HAP-1 (cell line): ENCODE measurements at places on chromosomes 11 and 22.
A peak's percentile ranks its signal among the peaks of the same experiment; 100 is the strongest.

GRCh38 chr11:1342946-1343345 lies 33.5 kb upstream of the TOLLIP start:
- DNase-seq = no peak

GRCh38 chr11:68710409-68710808 lies 26.1 kb downstream of the GAL start:
- no peak for DNase-seq

GRCh38 chr22:49853981-49854831 lies 562 bp downstream of the ZBED4 start:
- DNase-seq = peak; percentile 56

- no peak for DNase-seq
Observed at GRCh38 chr11:69649576-69649900, 8.6 kb downstream of the CCND1 start.

DNA sequence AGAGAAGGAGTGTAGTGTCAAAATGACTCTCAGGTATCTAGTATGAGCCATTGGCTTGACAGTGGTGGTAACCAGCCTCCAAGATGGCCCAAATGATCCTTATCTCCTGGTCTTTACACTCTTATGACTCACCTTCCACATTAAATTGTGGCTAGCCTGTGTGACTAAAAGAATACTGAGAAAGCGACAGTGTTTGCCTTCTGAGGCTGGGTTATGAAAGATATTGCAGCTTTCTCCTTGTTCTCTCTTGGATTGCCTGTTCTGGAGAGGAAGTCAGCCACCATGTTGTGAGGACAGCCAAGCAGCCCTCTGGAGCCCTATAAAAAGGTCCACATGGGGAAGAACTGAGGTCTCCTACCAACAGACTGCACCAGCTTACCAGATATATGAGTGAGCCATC lies 15.8 kb downstream of the C11orf71 start:
- DNase-seq = no peak

DNA sequence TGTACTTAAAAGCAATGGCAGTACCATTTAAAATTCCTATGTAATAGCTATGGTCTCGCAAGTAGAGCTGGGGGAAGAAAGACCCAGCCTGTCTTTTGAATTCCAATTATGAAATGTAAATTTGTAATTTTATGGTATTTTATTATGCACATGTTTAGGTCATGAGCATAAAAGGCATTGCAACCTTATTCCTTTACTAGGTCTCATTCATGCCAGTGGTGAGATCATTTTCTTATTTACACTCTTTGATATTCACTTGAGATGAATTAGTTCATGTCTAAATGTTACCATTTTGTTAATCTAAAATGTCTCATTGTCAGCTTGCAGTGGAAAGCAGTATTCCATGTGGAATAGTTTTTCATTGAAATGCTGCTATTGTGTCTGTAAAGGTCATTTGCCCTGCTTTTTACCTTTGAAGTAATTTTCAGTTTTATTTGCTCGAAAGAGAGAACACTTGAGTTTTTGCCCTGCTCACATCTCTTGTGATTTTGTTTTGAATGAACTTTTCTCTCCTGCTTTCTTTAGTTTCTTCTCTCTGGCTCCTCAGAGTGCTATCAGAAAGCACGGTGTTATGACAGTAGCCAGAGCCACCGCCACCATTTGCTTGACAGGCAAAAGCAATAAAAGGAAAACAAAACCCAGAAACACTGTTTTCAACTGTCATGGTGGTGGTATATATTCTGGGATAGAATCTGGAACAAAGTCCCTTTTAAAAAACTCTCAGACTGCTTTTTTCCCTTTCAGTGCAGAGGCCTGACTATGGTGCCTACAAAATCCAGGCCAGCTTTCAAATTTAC lies 37.2 kb upstream of the RAG2 start:
- no peak for DNase-seq

- no peak for DNase-seq
Observed at GRCh38 chr11:87819151-87819550, 356.1 kb downstream of the RAB38 start.

DNA sequence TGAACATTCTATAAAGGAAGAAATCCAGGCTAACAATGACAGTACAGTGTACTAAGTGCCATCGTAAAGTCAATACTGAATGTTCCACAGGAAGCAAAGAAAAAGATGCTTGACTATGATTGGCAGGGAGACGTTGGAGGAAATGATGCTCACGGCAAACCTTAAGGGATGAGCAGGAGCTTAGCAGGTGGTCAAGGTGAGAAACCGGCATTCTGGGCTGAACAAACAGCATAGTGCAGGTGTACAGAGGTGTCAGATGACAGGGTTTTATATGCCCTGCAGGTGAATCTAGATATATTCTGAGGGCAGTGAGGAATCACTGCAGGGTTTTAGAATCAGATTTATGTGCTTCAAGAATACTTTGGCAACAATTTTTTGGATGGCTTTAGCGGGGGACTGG lies 85.3 kb upstream of the HEPHL1 start:
- no peak for DNase-seq
